ENCODE measurements at places on chromosomes 12 and 14. TPM values are rescaled to one million over a fixed set of nuclear protein-coding genes. Genes with fewer than 3 reads are reported as not detected.

- H3K4me3 ChIP-seq: no peak overlapping the region
- DNase-seq: no peak
- H3K4me1 ChIP-seq: peaks cover 6% of the 10 kb centered on the region
- H3K27me3 ChIP-seq: no peaks in the 10 kb centered on the region
- H3K27ac ChIP-seq: no peak overlapping the region
Observed at GRCh38 chr12:96120359-96121100, 73.6 kb upstream of the ELK3 start.

DNA sequence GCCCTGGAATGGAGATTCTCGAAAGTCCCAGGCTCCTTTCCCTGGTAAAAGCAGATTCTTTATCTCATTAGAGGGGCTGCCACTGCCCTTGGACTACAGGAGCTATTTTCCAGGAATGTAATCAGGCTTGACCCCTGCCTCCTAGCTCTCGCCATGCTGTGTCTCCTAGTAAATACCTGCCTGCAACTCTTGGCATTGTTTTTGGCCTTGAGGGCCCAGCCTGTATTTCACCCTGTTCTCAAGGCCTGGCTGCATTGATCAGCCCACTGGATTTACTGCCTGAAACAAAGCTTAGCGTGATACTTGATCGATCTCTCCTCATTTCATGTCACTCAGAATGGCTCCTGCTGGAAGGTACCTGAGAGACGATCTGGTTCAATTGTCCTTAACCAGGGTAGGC, 273.7 kb downstream of the CACNA1C start:
- no peak for DNase-seq
- no peaks in the 10 kb centered on the region for H3K27me3 ChIP-seq
- no peaks in the 10 kb centered on the region for H3K4me1 ChIP-seq
- no peaks in the 10 kb centered on the region for H3K36me3 ChIP-seq
- no peak overlapping the region for H3K27ac ChIP-seq
- no peak overlapping the region for H3K4me3 ChIP-seq

DNA sequence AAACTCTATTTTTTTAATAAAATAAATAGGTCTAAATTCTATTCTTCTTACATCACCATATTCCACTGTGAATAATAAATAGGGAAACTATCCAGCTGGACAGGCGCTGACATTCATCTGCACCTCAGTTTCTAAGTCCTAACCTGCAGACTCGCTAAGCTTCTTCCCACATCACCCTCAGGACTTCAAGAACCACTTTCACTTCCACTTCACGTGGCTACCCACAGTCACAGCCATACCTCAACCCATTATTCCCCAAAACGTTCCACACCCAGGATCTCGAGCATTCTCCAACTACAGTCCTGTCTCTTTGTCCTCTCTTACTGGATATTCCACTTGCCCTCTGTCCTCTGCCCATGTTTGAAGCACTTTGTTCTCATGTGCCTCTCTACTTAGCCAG, 71.1 kb downstream of the C2CD5 start:
- no peak for DNase-seq
- no peaks in the 10 kb centered on the region for H3K4me1 ChIP-seq
- no peak overlapping the region for H3K4me3 ChIP-seq

- peaks cover 19% of the 10 kb centered on the region for H3K4me1 ChIP-seq
- no peaks in the 10 kb centered on the region for H3K36me3 ChIP-seq
- no peak overlapping the region for H3K27ac ChIP-seq
- DNase-seq: peak; percentile 47
Observed at GRCh38 chr14:90645842-90646443, 170.3 kb downstream of the TTC7B start.

GRCh38 chr14:94575730-94576585, 5.3 kb upstream of the SERPINA5 start:
- H3K4me1 ChIP-seq: no peaks in the 10 kb centered on the region
- no peak for DNase-seq
- H3K27me3 ChIP-seq: no peaks in the 10 kb centered on the region
- no peaks in the 10 kb centered on the region for H3K36me3 ChIP-seq
- no peak overlapping the region for H3K27ac ChIP-seq
- H3K4me3 ChIP-seq: no peak overlapping the region

DNA sequence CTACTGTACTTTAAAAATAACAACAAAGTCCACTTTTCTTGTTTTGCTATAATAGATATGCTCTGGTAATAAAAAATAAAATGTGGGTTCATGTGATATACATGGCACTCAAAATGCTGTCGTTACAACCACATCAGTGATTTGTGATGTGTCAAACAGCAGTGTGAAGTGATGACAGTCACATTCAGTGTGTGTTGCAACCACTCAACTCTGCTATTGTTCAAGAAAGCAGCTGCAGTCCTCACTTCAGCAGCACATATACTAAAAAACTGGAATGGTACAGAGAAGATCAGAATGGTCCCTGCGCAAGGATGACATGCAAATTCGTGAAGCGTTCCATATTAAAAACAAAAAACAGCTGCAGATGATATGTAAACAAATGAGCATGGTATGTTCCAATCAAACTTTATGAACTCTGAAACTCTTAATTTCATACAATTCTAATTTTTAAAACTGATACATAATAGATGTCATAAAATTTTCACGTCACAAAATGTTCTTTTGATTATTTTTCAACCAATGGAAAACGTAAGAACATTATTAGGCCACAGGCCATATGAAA, 6.7 kb downstream of the TRMT5 start:
- H3K36me3 ChIP-seq: no peaks in the 10 kb centered on the region
- H3K4me3 ChIP-seq: no peak overlapping the region

- H3K36me3 ChIP-seq: no peaks in the 10 kb centered on the region
- peak; percentile 59 for DNase-seq
- peaks cover 5% of the 10 kb centered on the region for H3K4me1 ChIP-seq
Observed at GRCh38 chr12:31773223-31773750, 44.5 kb upstream of the AMN1 start.

GRCh38 chr14:85535321-85535720, 5.4 kb downstream of the FLRT2 start:
- peaks cover 12% of the 10 kb centered on the region for H3K27me3 ChIP-seq
- no peak for DNase-seq
- H3K4me1 ChIP-seq: no peaks in the 10 kb centered on the region

- H3K27ac ChIP-seq: no peak overlapping the region
- H3K27me3 ChIP-seq: no peaks in the 10 kb centered on the region
- DNase-seq: no peak
Observed at GRCh38 chr14:87667659-87668058, 325.3 kb downstream of the GALC start.

DNA sequence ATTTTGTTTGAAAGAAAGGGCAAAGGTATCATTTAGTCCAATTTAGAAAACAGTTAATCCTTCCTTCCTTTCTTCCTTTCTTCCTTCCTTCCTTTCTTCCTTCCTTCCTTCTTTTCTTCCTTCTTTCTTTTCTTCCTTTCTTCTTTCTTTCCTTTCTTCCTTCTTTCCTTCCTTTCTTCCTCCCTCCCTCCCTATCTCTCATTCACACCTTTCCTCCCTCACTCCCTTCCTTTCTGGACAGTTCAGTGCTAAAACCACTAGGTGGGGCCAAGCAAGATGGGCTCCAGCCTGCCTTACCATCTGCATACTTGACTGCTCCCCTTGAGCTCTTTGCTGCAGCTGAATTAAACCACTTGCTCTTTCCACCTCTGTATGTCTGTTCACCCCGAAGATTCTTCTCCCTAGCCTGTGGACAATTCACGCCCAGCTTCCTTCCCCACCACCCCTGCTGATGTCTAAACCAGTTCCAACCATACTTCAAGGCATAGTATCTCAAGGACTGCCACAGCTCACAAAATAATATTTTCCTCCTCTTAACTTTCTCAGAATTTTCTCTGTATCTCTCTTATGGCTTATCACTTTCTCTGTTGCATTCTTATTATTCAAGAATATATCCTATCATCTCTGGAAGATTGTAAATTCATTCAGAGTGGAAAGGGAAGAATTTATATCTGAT, 78.0 kb downstream of the DBX2 start:
- no peak overlapping the region for H3K4me3 ChIP-seq
- DNase-seq: peak; percentile 28
- no peaks in the 10 kb centered on the region for H3K27me3 ChIP-seq
- H3K4me1 ChIP-seq: no peaks in the 10 kb centered on the region

GRCh38 chr14:31232081-31232480, 24.5 kb upstream of the HECTD1 start:
- no peak for DNase-seq
- no peak overlapping the region for H3K4me3 ChIP-seq
- no peaks in the 10 kb centered on the region for H3K36me3 ChIP-seq
- peaks cover 12% of the 10 kb centered on the region for H3K4me1 ChIP-seq
- H3K27me3 ChIP-seq: no peaks in the 10 kb centered on the region
- H3K27ac ChIP-seq: no peak overlapping the region

DNA sequence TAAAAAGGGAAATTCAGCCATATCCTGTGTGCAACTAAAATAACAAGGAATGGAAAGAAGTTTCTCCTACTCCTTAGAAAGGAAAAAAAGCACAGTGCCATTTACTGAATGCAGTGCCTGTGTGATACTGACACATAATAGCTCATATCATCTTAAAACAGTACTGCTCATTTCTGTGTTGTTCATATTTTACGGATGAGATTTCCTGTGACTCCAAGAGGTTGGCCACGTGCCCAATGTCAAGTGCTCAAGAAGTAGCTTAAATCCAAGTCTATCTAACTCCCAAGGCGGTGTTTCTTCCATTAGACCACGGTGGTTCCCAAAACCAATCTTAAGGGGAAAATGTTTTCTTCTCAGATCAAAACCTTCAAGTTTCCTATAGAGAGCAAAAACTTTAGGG, 20.0 kb downstream of the MAP3K9 start:
- H3K27ac ChIP-seq: no peak overlapping the region
- no peak for DNase-seq
- no peaks in the 10 kb centered on the region for H3K27me3 ChIP-seq
- no peaks in the 10 kb centered on the region for H3K4me1 ChIP-seq
- H3K4me3 ChIP-seq: no peak overlapping the region
- no peaks in the 10 kb centered on the region for H3K36me3 ChIP-seq

DNA sequence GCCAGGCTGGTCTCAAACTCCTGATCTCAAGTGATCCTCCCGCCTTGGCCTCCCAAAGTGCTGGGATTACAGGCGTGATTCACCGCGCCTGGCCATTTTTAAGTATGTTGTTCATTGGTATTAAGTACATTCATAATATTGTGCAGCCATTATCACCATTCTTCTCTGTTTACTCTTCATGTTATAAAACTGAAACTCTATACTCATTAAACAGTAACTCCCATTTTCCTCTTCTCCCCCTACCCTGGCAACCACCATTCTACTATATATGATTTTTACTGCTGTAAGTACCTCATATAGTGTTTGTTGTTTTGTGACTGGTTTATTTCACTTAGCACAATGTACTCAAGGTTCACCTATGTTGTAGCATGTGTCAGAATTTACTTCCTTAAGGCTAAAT, 23.1 kb downstream of the METAP2 start:
- H3K4me1 ChIP-seq: no peaks in the 10 kb centered on the region
- H3K27ac ChIP-seq: no peak overlapping the region
- peaks cover 5% of the 10 kb centered on the region for H3K36me3 ChIP-seq
- DNase-seq: no peak
- no peaks in the 10 kb centered on the region for H3K27me3 ChIP-seq
- no peak overlapping the region for H3K4me3 ChIP-seq

- no peaks in the 10 kb centered on the region for H3K36me3 ChIP-seq
- no peak overlapping the region for H3K4me3 ChIP-seq
- no peak overlapping the region for H3K27ac ChIP-seq
Observed at GRCh38 chr12:122811777-122812176, 23.5 kb upstream of the HIP1R start.

- H3K27me3 ChIP-seq: peaks cover 49% of the 10 kb centered on the region
- no peak overlapping the region for H3K4me3 ChIP-seq
- H3K4me1 ChIP-seq: no peaks in the 10 kb centered on the region
- H3K36me3 ChIP-seq: no peaks in the 10 kb centered on the region
- H3K27ac ChIP-seq: no peak overlapping the region
Observed at GRCh38 chr12:95545731-95546490, 5.4 kb downstream of the USP44 start.

GRCh38 chr12:728781-729180, 23.6 kb upstream of the WNK1 start:
- H3K27me3 ChIP-seq: no peaks in the 10 kb centered on the region
- no peaks in the 10 kb centered on the region for H3K36me3 ChIP-seq
- no peak overlapping the region for H3K27ac ChIP-seq
- H3K4me3 ChIP-seq: no peak overlapping the region

DNA sequence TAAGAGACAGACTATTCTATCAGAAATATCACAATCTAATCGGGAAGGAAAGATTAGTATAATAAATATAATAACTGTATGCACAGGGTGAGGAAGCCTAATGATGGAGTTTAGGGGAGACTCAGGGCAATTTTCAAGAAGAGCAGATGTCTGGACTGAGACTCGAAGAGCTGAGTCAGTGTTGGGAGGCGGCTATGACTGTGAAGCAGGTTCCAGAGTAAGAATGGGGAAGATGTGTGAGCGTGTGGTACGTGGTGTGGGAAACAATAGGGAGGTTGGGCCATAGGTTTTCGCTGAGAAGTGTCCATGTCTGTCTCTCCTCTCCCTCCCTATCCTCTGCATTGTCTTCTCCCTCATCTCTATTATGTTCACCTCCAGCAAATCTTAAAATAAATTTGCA, 85.6 kb downstream of the LMO3 start:
- H3K36me3 ChIP-seq: no peaks in the 10 kb centered on the region
- H3K27ac ChIP-seq: no peak overlapping the region
- no peaks in the 10 kb centered on the region for H3K27me3 ChIP-seq
- H3K4me3 ChIP-seq: no peak overlapping the region
- no peaks in the 10 kb centered on the region for H3K4me1 ChIP-seq
- no peak for DNase-seq

DNA sequence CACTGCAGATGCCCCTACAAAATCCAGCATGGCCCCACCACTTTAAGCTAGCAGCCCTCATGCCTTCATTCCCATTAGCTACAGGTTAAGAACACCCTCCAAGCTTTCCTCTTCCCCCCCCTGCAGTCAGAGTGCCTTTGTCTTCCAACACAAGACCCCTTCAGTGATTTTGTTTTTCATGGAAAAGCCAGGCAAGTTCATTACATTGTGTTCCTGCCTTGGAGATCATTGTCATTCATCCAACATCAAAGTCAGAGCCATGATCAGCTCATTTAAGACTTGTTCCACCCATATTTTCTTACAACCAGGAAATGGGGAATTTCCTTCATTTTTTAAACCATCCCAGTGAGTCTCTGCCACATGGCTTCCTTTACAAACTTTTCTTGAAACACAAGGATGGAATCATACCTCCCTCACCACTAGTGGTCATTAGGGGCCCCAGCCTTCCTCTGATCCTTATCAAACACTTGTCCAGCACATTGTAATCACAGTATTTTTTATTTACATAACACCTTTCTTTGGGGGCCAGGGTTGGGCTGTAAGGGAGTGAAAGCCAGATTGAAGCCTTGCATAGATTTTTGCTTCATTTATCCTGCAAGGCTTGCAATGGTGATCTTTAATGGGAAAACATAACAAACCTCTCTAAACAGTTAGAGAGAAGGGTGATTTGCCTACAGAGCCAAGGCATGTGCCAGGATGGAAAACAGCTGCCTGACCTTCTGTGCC, 765.3 kb downstream of the MED13L start:
- no peaks in the 10 kb centered on the region for H3K36me3 ChIP-seq
- H3K4me1 ChIP-seq: no peaks in the 10 kb centered on the region
- no peak overlapping the region for H3K4me3 ChIP-seq
- no peak for DNase-seq
- no peaks in the 10 kb centered on the region for H3K27me3 ChIP-seq

GRCh38 chr12:111446631-111447570, 41.2 kb downstream of the SH2B3 start:
- no peak for DNase-seq
- no peaks in the 10 kb centered on the region for H3K4me1 ChIP-seq
- no peak overlapping the region for H3K4me3 ChIP-seq
- no peaks in the 10 kb centered on the region for H3K36me3 ChIP-seq
- H3K27me3 ChIP-seq: no peaks in the 10 kb centered on the region

NGDN gene
- 47.6 TPM for total RNA-seq

SYNDIG1L gene
- not detected for total RNA-seq

CEBPE gene
- not detected for total RNA-seq

MUCL1 gene
- not detected for total RNA-seq

CEP170B gene
- total RNA-seq: 20.3 TPM

ERH gene
- total RNA-seq: 147 TPM

NAA30 gene
- 30.2 TPM for total RNA-seq

DBX2 gene
- not detected for total RNA-seq

Measured in hepatocyte (in vitro differentiated cells).